ENCODE measurements at places on chromosomes 1 and 21.

DNA sequence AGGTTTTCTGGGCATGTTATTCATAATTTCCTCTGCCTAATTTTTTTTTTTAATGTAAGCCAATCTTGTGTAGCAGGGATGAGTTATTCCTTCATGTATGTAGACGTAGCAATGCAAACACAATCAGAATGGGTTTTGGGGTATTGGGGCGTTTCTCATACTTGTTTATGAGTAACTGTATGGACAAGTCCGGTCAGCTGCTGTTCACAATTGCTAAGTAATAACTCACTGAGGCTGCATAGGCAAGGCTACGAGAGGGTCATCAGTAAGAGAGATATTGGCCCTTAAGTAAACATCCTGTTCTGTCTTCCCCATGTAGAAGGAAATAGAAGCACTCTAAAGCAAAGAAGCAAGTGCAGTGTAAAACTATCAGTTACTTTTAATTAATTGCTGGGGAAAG is 9.5 kb upstream of the TARS2 start:
- DNase-seq: no peak

- no peak for DNase-seq
Measured at GRCh38 chr1:175572932-175573868, 170.2 kb downstream of the TNR start.

DNA sequence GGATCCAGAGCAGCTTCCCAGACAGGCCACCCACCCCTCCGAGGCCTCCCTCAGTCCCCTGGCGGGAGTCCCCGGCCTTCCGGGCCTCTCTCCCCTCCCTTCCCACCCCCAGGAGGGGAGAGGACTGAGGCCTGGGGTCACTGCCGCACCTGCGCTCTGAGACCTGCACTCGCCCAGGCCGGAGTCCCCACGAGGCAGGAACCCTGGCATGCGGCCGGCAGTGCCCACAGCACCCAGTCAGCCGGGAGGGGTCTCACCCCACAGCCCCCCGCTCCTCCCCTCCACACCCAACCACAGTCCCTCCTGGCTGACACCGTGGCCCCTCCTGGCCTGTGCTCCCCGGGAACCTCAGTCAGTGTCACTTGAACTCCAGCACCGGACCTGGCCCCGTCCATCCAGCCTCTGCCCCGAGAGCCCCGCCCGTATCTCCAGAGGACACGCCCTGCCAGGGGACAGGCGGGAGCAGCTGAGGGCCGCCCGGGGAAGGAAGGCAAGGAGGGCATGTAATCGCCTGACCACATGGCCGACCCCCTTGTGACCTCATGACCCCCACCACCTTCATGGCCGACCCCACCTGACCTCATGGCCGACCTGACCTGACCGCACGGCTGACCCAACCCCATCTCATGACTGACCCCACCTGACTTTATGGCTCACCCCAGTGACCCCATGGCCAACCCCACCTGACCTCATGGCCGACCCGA is 28.7 kb upstream of the TTLL10 start:
- no peak for DNase-seq

GRCh38 chr1:212791261-212791675 is 309 bp downstream of the NSL1 start:
- no peak for DNase-seq

DNA sequence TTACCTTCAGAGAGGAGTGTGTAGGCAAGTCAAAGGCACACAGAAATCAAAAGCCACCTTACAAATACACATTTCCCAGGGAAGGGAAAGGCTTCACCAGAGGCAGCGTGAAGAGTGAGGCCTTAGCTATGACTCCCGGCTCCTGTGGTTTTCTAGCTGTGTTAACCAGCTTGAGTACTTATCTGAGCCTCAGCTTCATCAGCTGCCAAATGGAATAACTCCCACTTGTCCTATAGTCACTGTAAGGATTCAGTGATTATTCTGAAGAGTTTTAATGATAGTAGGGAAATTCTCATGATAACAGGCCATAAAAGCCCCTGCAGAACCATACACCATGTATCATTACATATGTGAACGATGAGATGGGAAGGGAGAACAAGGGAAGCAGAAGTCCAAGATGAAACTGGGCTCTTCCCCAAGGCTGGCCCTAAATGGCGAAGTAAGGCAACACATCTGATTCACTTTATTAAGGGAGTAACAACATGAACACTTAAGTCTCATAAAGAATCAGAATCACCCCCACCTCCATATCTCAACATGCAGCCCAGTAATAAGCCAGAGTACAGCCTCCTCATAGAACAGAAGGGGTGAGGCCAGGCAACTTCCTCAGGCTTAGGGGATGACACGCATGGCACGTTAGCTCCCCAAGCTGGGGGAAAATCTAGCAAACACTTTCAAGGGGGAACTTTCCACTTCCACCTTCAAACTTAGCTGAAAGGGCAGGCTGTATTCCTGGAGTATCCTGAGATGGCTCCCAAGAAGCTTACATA is 63.7 kb downstream of the SLC66A1 start:
- DNase-seq: no peak

DNA sequence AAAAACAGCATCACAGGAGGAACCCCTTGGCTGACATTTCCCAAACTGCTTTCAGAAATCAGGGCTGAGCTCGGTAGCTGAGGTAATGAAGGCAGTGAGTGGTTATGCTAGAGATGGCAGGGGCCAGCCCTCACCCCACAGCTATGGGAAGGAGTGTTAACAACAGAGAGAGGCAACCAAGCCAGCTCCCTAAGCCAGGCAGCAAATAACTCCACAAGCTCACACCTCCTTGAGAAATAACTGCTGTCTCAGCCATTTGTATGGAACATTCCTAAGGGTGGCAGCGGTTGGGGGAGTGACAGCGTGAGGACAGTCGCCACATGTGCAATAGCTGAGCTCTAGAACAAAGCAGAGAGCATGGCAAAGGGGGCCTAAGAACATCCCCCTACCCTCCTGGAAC is 42.6 kb downstream of the LMX1A start:
- peak; percentile 22 for DNase-seq

GRCh38 chr1:94245747-94246438 is 8.5 kb upstream of the ARHGAP29 start:
- no peak for DNase-seq

DNA sequence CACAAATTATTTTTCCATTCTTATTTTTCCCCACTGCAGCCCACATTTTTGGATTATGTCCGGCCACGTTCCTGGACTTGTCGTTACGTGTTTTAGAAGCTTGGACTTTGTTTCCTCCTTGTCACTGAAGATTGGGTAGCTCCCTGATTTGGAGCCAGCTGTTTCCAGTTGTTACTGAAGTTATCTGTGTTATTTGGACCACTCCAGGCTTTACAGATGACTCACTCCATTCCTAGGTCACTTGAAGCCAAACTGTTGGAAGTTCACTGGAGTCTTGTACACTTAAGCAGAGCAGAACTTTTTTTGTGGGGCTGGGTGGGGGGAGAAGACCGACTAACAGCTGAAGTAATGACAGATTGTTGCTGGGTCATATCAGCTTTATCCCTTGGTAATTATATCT is 12.2 kb upstream of the AXDND1 start:
- DNase-seq: no peak

GRCh38 chr1:81703391-81703755 is 97.4 kb upstream of the ADGRL2 start:
- DNase-seq: no peak

DNA sequence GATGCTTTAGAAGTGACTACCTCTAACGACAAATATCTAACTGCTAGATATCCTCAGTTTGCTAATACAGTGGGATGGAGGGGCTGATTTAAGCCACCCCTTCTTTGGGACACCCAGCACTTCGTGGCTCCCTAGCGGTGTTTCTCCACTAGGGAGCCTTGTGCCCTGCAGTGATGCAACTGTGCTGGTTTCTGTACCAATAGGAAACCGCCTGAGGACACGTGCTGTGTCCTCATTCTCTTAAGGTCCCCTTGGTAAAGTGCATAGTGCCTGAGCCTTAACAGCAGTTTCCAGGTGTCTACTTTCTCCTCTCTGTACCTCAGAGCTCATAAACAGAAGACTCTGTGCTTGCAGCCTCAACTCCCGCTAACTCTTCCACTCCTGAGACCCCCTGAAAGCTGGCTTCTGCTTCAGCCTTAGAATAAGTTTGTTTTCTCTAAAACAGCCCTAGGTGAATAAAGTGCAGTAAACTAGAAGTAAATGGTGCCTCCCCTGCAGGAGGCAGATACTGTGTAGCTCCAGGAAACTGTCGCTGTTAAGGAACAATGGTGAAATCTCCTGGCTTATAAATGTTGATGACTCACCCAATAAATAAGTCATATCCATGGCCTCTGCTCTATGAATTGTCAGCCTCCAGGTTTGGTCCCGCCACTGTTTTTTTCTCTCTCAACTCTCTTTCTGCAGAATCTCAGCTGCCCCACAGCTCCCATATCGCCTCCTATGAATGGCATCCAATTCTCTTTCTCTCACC is 130.4 kb downstream of the AK5 start:
- no peak for DNase-seq

GRCh38 chr1:164631751-164632150 is 72.8 kb downstream of the PBX1 start:
- no peak for DNase-seq

DNA sequence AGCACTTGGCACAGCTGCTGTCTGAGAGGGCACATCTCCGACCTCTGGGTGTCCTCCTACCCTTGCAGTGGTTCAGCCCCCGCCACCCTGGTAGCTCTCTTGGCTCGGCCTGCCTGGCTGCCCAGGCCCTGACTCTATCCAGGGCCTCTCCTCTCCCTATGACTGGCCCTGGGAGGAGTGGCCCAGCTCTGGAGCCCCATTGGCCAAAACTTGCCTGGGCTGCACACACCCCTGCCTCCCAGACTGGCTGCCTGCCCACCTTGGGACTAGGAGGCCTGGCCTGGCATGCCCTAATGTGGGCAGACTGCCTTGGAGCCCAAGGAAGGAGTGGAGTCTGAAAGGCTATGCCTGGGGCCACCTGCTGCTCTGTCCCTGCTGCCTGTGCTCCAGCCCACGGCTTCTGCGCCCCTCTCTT is 33.6 kb downstream of the ACOT11 start:
- DNase-seq: peak; percentile 84

DNA sequence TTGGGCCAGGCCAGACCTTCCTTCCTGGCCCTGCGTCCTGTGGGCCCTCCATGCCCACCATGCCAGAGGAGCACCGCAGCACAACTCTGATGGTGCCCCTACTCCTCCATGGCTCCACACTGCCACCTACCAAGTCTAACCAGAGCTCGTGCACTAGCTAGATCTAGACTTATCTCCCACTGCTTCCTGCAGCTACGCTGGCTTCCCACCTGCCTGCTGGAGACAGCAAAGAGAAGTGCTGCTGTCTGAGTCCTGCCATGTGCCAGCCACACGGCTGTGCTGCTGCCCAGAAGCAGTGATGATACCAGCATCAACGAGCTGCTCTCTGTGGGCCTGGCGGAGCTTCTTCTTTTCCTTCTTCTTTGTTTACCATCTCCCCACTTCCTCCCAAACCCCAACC is 4.5 kb downstream of the GUCA2B start:
- DNase-seq: no peak

DNA sequence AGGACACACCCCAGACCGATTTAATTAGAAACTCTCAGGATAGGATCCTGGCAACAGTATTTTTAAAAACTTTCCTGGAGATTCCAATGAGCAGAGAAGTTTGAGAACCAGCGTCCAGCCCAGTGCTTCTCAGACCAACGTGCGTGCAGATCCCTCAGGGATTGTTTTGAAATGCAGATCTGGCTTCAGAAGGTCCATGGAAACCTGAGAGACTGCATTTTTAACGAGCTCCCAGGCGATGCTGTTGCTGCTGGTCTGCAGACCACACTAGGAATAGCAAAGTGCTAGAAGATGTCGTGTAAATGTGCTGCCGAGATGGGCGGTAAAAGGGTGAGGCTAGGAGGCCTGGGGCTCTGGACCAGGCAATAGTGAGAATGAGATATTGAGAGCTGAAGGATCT is 18.4 kb upstream of the CASQ1 start:
- peak; percentile 28 for DNase-seq

- DNase-seq: no peak
Measured at GRCh38 chr1:13825033-13825432, 125.0 kb downstream of the PRDM2 start.

DNA sequence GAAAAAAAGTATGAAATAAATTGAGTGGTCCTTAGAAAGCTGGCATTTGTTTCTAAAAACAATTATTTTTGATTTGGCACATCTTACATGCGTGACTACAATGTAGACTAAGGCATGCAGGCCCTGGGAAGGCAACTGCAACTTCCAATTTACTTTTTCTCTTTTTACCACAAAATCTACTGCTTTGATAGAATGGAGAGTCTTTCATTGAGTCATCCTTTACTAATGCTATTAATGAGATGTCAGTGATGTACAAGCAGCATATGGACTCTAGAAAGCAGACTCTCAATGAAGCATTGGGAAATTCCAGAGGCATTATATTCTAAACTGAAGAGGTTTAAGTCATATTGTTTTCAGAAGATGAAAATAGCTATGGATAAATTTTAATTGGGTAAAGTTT is 29.6 kb upstream of the PRRX1 start:
- no peak for DNase-seq

Data from iPS-NIHi11 (cell line).